ENCODE measurements at places on chromosomes 12 and 14.
A peak's percentile ranks its signal among the peaks of the same experiment; 100 is the strongest.

DNA sequence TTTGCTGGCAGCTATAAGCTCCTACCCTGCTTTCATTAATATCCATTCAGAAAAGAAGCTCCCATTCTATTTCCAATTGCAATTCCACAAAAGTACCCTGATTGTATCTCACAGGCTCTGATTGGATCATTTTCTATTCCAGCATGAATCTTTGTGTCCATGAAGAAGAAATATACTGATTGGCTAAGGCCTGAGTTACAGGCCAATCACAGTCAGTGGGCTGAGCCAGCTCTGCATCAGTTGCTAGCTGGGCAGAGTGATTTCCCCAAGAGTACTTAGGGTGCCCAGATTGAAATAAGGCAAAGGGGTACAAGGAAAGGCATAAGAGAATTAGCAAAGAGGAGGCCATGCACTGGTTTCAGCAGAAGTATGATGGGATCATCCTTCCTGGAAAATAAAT lies 14.4 kb downstream of the ART4 start:
- no peaks in the 10 kb centered on the region for H3K4me1 ChIP-seq
- no peak overlapping the region for H3K4me3 ChIP-seq
- peak; percentile 33 for DNase-seq
- no peaks in the 10 kb centered on the region for H3K36me3 ChIP-seq

DNA sequence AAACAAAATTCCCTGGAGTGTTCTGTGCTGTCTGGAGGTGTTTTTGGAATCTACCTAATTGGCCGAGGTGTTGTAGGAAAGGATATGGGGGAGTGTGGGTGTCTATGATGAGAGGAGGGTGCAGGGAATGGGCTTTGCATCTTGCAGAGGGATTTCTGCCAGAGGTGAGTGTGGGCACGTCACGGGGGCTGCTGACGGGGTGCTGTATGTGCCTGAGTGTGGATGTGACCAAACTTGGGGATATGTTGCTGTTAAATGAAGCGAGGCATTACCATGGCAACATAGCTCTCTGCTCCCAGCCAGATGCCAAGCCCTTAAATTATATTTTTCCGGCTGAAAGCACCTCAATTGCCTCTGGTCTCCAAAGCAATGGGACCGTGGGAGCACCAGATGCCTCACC lies 44.3 kb upstream of the SPTLC2 start:
- no peak for DNase-seq
- H3K36me3 ChIP-seq, result no peaks in the 10 kb centered on the region
- H3K27ac ChIP-seq, result no peak overlapping the region
- no peak overlapping the region for H3K4me3 ChIP-seq
- no peaks in the 10 kb centered on the region for H3K4me1 ChIP-seq
- no peaks in the 10 kb centered on the region for H3K27me3 ChIP-seq

DNA sequence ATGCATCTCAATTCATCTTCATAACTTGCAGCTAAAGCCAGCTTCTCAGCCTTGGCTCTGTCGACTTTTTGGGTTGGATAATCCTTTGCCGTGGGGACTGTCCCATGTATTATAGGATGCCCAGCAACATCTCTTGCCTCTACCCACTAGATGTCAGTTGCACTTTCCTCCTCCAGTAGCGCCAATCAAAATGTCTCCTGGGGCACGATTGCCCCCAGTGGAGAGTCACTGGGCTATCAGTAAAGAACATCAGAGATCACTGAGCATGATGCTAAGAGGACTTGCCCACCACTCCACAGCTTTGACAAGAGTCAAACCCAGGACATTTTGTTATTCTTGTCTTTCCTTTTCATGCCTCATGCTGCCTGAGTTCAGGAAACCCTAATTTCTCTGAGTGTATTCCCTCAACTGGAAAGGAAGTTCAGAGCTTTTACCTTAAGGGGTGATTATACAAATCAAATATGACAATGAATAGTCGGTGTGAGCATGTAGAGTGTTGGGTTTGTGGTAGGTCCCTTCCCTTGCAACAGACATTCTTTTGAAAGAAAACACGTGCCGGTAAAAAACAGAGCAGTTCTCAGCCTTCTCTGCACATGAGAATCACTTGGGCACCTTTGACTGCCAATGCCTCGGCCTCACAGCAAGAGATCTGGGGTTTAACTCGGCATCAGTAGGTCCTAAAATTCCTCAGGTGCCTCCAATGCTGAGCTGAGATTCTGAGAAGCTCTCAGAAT lies 980.6 kb downstream of the VRK1 start:
- no peak for DNase-seq
- H3K4me1 ChIP-seq, result no peaks in the 10 kb centered on the region
- no peak overlapping the region for H3K27ac ChIP-seq
- H3K36me3 ChIP-seq, result no peaks in the 10 kb centered on the region

DNA sequence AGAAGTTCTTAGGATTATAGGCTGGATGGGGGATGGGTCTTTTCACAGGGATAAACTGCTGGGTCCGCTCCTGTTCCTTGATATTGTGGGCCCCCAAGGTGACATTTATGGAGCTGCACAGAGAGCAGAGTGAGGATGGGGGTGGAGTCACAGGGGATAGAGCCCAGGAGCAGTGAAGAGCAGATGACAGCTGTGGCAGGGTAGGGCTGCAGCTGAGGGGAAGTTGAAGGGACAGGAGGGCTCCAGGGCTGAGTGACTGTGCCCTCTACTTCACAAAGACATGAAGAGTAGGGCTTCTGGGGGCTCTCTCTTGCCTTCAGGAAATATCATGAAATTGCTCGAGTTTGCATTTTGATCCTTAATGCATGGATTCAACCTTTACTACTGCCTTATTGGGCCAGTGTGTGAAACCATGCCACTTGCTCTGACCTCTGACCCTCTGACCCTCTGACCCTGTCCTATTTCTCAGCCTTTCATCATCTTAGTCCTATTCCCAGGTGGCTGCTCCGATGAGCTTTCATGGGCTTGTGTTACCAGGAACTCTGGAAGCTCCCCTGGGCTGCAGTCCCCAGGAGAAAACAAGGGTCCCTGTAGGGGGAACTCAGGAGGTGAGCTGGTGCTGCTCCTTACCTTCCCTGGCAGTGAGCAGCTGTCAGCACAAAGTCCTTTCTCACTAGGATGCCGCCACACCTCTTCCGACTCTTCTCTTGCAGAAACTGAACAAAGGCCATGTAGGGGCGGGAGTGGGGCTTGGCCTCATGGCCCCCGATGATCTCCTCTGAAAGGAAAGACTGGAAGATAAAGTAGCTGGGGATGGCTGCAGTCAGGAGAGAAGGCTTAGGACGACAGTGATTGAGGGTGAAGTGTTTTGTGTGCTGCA lies 1.6 kb downstream of the GZMH start:
- H3K27me3 ChIP-seq, result no peaks in the 10 kb centered on the region
- peaks cover 6% of the 10 kb centered on the region for H3K4me1 ChIP-seq
- H3K36me3 ChIP-seq, result no peaks in the 10 kb centered on the region
- no peak overlapping the region for H3K4me3 ChIP-seq
- H3K27ac ChIP-seq, result no peak overlapping the region

DNA sequence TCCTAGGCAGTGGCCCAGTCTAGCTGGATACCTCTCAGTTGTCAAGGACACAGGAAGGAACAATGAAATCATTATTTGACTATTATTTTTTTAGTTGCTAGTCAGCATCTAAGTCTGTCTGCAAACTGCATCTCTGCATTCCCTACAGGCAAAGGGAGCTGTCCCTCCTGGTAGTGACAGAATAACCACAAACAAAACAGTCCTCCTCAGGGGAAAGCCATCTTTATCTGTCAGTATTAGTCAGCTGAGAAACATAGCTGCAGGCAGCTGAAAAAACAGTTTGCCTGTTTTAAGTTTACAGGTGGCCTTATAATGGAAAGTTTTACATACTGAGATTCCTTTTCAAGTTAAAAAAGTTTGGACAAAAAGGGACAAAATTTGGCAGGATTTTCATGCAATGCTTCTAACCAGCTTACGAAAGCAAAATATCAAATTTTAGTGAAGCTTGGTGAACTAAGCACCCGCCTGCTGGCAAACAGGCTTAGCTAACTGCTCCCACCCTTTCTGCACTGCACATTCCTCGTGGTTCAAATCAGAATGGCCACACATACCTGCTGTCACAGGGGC lies 29.5 kb downstream of the SLC25A21 start:
- no peaks in the 10 kb centered on the region for H3K36me3 ChIP-seq
- no peak overlapping the region for H3K4me3 ChIP-seq
- DNase-seq, result no peak
- no peaks in the 10 kb centered on the region for H3K27me3 ChIP-seq
- H3K27ac ChIP-seq, result no peak overlapping the region

DNA sequence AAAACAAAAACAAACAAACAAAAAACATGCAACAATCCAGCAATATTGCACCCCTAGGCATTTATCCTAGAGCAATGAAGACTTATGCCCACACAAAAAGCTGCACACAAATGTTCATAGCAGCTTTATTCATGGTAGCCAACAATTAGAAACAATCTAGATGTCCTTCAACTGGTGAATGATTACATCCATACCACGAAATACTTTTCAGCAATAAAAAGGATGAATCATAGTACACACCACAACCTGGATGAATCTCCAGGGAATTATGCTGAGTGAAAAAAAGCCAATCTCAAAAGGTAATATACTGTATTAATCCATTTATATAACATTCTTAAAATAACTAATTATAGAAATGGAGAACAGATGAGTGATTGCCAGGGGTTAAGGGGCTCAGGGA lies 14.5 kb upstream of the GPR162 start:
- no peak for DNase-seq
- no peak overlapping the region for H3K27ac ChIP-seq
- H3K27me3 ChIP-seq, result no peaks in the 10 kb centered on the region
- H3K4me3 ChIP-seq, result no peak overlapping the region

- no peak within 1 kb of the TSS for H3K27ac ChIP-seq
- DNase-seq, result peak; percentile 54
- H3K4me1 ChIP-seq, result peaks cover 4% of the 10 kb centered on the region
- peaks cover 21% of the 10 kb centered on the region for H3K27me3 ChIP-seq
Observed at GRCh38 chr12:104049903-104050356, at the start of gene GLT8D2. TSS of gene GLT8D2 (minus strand) at chr12:104050187. CDS start at chr12:104019648, 30,539 bp downstream.

- peaks cover 12% of the 10 kb centered on the region for H3K36me3 ChIP-seq
- no peak overlapping the region for H3K4me3 ChIP-seq
- no peak overlapping the region for H3K27ac ChIP-seq
- no peaks in the 10 kb centered on the region for H3K4me1 ChIP-seq
- no peaks in the 10 kb centered on the region for H3K27me3 ChIP-seq
Observed at GRCh38 chr12:53659571-53659981, 16.3 kb downstream of the ATP5MC2 start.

DNA sequence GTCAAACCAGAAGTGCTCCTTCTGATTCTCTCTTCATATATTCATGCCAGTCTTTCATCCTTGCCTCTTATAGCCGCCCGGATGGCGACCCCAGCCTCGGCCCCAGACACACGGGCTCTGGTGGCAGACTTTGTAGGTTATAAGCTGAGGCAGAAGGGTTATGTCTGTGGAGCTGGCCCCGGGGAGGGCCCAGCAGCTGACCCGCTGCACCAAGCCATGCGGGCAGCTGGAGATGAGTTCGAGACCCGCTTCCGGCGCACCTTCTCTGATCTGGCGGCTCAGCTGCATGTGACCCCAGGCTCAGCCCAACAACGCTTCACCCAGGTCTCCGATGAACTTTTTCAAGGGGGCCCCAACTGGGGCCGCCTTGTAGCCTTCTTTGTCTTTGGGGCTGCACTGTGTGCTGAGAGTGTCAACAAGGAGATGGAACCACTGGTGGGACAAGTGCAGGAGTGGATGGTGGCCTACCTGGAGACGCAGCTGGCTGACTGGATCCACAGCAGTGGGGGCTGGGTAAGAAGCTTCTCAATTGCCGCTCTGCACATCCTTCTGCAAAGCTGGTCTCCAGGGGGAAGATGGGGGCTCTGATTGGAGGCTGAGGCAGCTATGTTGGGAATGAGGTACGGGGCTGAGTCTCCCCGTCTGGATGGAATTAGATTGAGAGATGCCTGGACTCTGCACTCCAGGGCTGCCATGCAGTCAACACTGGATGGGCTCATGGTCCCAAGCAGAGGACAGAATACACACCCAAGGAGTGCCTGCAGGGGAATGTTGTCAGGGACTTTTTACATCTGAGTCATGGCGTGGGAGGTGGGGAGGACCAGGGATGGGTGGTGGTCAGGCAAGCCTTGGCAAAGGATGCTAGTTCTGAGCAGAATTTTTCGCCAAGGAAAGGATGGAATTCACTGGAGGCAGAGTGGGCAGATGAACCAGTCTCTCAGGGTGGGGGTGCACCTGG lies 1.3 kb downstream of the BCL2L2 start:
- no peaks in the 10 kb centered on the region for H3K27me3 ChIP-seq
- DNase-seq, result no peak
- peaks cover 28% of the 10 kb centered on the region for H3K4me1 ChIP-seq
- H3K27ac ChIP-seq, result peak overlapping the region; percentile 93

GRCh38 chr12:109590566-109590965 lies 17.0 kb downstream of the MVK start:
- H3K36me3 ChIP-seq, result no peaks in the 10 kb centered on the region
- peaks cover 11% of the 10 kb centered on the region for H3K4me1 ChIP-seq
- no peaks in the 10 kb centered on the region for H3K27me3 ChIP-seq
- no peak overlapping the region for H3K4me3 ChIP-seq
- no peak for DNase-seq

GRCh38 chr12:5177731-5178130 lies 134.1 kb downstream of the KCNA5 start:
- H3K36me3 ChIP-seq, result no peaks in the 10 kb centered on the region
- no peak for DNase-seq
- no peaks in the 10 kb centered on the region for H3K4me1 ChIP-seq
- no peak overlapping the region for H3K27ac ChIP-seq
- H3K27me3 ChIP-seq, result peaks cover 3% of the 10 kb centered on the region
- no peak overlapping the region for H3K4me3 ChIP-seq
